ENCODE measurements at places on chromosomes 16 and 17.
A peak's percentile ranks its signal among the peaks of the same experiment; 100 is the strongest.

DNA sequence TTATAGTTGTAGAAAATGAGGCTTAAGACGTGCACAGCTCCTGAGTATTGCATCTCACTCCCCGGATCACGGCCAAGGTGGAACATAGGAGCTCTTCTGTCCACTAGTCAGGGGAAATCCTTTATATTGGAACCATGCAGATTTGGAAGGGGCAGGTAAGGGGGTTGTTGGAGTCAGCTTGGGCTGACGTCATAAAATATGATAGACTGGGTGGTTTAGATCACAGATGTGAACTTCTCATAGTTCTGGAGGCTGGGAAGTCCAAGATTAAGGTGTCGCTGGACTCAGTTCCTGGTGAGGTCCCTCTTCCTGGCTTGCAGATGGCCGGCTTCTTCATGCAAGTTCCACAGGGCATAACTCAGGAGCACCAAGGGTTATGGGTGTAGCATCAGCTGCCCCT lies 5.6 kb downstream of the CACNG4 start:
- no peak for DNase-seq

DNA sequence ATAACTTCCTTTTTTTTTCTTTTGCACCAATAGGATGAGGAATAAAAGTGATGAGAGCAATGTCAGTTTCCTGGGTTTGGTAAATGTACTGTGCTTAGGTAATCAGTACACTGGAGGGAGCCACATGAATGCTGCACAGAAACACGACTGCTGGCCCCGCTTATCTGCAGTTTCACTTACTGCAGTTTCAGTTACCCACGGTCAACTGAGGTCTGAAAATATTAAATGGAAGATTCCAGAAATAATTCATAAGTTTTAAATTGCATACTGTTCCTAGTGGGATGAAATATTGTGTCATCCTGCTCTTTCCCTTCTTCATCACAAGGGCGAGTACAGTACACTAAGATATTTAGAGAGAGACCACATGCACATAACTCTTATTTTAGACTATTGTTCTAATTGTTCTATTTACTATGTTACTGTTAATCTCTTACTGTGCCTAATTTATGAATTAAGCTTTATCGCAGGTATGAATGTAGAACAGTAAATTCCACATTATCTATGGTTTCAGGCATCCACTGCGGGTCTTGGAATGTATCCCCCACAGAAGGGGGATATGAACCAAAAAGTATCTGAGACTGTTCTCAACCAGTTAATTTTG lies 6.4 kb upstream of the LGALS3BP start:
- DNase-seq, result no peak

GRCh38 chr16:14300705-14301168 lies 229.6 kb downstream of the MRTFB start:
- DNase-seq, result peak; percentile 81

DNA sequence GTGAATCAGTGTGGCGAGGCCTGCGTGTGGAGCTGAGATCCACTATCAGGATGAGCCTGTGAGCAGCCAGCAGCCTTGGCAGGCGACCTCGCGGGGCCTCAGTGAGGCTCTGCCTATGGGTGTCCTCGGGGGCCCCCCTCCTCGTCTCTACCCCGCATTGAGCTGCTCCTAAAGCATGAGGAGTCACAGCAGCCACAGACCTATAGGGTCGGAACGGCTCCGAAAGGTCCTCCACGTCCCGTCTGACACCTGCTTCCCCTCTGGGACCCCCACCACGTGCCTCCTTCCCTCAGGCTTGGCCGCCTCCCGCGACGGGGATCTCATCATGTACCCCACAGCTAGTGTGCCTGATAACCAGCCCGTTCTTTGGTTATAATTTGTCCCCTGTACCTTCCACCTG lies 28.8 kb downstream of the GRIN2C start:
- DNase-seq, result no peak

- DNase-seq, result no peak
These were observed 11.2 kb downstream of the CORO6 start for GRCh38 chr17:29611351-29612093.

DNA sequence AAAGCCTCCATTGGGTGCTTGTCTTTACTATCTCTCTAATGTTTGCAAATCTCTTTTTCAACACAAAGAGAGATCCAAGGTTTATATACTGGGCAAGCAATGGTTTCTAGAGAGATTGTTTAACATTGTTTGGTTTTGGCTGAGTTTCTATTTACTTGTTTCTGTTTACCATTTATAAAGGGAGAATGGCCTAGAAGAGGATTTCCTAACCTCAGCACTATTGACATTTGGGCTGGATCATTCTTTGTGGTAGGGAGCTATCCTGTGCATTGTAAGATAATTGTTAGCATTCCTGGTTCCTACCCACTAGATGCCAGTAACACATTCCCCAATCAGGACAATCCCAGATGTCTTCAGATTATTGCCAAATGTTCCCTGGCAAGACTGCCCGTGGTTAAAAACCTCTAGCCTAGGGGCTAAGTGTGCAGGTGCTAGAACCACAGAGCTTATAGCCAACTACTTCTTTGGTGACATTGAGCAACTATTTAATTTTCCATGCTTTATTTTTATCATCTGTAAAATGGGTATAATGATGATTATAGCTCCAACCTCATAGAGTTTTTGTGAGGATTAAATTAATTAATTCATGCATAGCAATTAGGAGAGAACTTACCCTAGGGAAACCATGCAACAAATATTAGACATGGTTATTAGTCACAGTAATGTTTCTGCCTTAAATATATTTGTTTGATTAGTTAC lies 413.9 kb upstream of the MAF start:
- no peak for DNase-seq

DNA sequence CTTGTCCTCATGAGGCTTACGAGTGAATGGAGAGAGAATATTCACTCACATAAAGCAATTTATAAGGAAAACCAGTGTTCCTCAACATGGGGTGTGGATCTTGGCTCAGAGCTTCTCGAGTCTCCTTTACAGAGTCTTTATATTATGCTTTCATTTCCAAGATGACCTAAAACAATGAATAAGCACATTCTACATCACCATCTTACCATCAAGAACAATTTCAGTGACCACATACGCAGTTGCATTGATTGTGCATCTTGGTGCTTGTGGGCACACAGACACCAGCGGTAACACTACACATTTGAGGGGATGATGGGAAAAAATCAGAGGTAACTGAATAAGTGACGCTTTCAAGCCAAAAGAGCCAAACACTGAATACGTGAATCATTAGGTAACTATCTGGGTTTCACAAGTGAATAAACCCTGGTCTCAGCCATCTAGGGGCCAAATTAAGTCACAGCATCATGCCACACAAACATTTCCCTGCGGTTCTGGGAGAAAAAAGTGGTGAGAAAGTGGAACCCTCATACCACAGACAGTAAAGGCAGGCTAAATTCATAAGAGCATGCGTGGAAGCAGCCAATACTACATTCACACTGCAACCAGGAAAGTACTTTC lies 9.4 kb downstream of the CWC25 start:
- DNase-seq, result peak; percentile 58

GRCh38 chr17:5000237-5000639 lies 2.5 kb downstream of the KIF1C start:
- peak; percentile 55 for DNase-seq

DNA sequence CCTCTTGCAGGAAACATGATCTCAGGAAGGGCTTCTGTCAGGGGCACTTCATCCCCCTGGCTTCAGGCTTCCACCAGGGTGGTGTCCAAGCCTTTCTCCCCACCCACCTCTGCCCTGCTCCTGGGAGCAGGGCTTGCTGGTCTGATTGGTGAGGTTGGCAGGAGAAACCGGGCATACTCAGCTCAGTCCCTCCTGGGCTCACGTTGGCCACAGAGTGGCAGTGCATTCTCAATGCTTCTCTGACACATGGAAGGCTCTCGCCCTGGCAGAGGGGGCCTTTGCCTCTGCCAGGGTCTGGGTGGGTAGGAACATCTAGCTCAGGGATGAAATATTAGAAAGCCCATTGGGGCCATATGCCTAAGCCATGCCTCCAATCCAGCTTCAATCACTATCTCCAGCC lies 142.8 kb downstream of the AXIN2 start:
- no peak for DNase-seq

- DNase-seq, result no peak
These were observed 2.9 kb upstream of the FLCN start for GRCh38 chr17:17239832-17240231.

DNA sequence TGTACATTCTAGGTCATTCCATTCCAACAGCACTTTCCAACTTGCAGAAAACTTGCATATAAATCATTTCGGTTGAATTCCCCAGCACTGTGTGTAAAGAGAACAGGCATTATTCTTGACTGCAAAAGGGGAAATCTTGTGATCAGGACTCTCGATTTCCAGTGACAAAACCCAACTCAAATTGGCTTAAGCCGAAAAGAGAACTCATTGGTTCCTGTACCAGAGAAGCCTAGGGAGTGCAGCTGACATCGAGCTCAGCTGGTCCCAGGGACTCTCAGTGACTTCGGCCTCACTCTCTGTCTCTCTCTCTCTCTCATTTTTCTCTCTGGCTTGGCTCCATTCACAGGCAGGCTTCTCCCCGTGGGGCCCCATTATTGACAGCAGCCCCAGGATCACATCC lies 30.7 kb downstream of the CD300LF start:
- DNase-seq, result no peak

DNA sequence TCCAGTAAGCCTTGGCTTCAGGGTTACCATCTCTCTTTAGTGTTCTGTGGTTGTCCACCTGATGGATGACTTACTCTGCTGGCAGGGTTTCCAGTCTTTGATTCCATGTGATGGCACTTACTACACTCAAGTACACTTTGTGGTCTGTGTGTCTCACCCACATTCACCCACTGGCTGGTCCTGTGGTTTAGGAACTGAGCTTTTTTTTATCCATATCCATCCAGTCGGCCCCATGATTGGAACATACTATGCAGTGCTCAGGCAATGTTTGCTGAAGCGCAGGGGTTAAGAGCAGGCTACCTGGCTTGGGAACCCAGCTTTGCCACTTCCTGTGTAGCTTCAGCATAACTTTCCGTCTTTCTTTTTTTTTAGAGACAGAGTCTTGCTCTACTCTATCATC lies 2.8 kb upstream of the FUS start:
- no peak for DNase-seq

GRCh38 chr16:73228649-73229048 lies 180.7 kb upstream of the ZFHX3 start:
- DNase-seq, result peak; percentile 67

DNA sequence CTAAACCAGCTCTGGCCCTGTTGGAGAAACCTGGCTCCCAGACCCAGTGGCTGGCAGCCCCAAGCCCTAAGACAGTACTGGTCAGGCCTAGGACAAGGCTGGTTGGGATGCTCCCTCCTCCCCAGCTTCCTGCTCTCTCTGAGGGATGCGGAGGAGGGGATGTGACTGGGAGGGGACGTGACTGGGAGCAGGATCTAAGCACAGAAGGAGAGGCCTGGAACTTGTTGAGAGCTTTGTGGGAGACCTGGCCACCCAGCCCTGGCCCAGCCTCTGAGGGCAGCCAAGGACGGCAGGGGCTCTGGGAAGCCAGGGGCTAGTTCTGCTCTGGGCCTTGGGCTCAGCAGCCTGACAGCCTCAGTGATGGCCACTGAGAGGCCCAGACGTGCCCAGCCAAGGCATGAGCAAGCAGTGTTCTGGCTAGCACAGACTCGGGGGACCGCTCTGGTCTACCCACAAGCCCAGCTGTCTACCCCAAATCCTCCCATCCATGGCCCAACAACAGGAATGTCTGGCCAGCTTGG lies 22.8 kb downstream of the ATP6V0D1 start:
- DNase-seq, result no peak

GRCh38 chr17:11935734-11936406 lies 61.4 kb downstream of the ZNF18 start:
- peak; percentile 23 for DNase-seq

- no peak for DNase-seq
These were observed 868 bp downstream of the FAM20A start for GRCh38 chr17:68600067-68600930.

GRCh38 chr17:60445144-60445543 lies 22.9 kb downstream of the CHCT1 start:
- DNase-seq, result no peak

DNA sequence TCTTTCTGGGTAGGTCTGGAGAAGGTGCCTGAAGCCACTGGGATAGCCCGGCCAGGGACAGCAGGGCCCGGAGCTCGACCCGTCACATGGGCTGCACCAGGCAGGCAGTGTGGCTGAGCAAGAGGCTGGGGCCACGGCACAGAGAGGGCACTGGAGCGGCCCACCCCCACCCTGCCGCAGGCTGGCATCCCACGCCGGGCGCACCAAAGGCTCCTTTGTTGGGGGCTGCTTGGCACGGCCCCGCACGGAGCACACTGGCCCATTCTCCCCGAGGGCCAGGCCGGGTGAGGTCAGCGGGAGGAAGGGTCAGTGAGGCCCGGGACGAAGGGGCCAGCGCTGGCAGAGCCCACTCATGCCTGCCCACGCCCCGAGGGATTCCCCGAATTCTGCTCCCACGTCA lies 36.5 kb upstream of the PVALEF start:
- DNase-seq, result no peak

DNA sequence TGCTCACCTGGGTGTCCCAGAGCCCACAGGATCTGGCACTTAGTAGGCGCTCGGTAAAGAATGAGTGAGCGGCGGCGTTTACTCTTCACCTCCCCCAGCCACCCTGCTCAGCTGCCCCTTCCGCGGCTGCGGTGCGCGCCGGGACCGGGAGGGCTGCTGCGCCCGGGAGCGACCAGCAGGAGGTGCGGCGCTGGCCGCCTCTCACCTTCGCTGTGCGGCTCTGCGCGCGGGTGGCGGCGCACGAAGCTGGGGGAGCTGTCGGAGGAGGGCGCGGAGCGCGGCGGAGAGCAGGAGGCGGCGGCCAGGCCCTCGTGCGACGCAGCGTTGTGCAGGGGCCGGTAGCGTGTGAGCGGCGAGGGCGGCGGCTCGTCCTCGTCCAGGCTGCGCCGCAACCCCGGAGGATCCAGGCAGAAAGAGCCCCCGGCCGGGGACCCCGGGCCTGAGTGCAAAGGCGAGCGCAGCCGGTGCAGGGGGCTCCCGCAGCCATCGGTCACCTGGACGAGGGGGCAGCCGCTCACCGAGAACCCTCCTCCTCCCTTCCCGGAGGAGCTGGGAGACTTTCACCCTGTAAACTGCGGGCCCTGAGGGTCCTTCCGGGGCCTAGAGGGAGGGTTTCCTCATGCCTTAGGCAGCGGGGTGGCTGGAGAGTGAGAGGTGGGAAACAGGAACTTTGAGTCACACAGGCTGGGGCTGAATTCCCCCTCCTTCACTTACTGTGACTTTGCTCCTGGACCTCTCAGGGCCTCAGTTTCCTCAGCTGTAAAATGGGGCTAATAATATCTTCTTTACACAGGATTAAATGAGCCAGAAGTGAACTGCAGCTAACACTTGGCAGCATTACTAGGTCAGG lies 12.5 kb downstream of the SAMD14 start:
- no peak for DNase-seq
